EH (cell line): ENCODE measurements at places on chromosomes 3 and 15.
A peak's percentile ranks its signal among the peaks of the same experiment; 100 is the strongest.

DNA sequence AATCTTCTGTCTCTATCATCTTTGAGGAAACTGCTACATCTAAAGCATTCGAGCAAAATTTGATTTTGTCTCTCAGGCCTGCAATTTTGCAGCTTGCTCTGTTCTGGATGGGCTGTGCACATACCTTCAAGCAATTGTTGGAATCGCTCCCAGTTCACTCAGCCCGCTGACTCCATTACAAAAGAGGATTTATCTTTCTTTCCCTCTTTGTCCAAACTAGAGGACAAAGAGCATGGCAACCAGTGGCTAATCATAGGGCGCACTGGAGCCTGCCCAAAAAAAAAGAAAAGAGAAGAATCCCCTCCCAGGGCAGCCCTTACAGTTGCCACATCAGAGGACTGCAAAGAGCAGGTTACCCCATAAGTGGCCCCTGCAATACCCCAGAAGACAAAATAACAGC is 49.0 kb upstream of the DUT start:
- DNase-seq, result peak; percentile 1

DNA sequence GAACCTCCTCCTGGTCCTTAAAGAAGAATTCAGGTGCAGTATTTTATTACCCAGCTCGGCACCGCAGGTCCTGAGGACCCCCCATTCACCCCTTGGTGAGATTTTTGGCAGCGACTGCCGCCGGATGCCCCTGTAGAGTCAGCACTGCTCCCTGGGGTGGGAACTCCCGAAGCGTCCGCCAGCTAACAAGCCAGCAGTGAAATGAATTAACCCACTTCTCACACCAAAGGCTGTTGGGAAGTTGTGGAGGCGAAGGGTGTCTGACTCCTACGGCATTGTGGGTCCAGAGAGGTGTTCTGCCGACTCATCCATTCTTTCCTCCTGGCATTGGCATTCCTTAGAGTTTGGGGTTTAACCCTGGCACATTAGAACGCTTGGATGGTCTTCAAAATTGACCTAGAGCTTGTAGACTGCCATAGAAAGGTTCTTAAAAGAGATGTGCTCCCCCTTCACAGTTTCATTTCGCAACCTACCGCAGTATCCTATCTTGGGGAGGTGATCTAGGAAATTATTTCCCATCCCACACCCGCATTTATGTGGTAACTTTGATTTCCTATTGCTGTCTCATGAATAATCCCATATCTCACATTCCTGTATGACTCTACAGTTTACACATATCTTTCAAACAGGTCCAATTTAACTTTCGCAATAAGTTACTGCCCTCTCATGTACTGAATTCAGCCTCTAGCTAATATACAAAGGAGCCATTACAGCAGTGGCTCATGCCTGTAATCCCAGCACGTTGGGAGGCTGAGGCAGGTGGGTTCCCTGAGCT is 879 bp upstream of the EIF5A2 start:
- peak; percentile 90 for DNase-seq

DNA sequence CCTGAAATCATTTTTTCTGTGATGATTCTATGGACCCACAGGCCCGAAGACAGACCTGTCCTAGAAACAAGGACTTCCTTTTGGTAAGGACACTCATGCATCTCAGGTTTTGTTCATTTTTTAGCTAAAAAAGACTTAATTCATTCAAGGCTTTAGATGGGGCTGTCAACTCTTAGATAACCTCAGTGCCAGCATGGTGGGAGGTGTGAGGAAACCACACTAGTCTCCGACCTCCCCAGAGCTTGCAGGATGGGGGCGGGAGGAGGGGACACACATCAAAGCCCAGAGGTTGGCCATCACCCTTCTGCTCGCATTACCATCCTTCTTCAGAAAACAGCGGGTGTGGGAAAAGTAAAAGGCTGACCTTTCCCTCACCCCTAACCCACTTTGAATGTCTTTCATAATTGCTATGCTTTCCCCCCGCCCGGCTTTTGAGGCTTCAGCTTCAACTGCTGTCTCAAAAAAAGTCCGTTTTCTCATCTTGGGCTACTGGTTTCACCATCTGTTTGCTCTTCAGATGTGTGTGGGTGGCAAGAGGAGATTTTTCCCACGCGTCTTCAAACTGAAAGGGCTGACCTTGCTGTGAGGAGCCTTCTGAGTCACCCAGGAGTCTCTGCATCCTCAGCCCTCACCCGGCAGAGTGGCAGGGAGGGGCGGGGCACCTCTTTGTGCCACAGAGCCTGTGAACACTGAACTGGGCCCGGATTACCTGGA is 27.6 kb upstream of the CXCR6 start:
- peak; percentile 92 for DNase-seq

DNA sequence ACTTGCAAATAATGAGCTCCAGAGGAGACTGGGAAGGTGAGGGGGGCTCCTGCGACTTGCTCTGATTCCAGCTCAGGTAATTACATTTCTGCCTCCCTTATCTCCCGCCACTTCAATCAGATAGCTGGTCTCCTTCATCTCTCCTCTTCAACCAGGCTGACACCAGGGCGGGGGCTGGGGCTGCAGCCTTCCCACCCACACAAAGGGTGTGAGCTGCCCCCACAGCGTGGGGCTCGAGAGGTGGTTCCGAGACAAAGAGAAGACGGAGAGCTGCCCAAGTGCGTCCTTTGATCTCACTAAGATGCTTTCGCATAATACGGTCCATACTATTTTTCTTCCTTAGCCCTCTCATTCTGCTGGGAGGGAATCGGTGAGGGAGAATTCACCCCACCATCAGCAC is 139.7 kb downstream of the NSMCE3 start:
- no peak for DNase-seq

GRCh38 chr3:35448121-35448520 is 191.2 kb upstream of the ARPP21 start:
- no peak for DNase-seq

GRCh38 chr3:24201301-24201700 is 256.2 kb downstream of the NR1D2 start:
- no peak for DNase-seq

DNA sequence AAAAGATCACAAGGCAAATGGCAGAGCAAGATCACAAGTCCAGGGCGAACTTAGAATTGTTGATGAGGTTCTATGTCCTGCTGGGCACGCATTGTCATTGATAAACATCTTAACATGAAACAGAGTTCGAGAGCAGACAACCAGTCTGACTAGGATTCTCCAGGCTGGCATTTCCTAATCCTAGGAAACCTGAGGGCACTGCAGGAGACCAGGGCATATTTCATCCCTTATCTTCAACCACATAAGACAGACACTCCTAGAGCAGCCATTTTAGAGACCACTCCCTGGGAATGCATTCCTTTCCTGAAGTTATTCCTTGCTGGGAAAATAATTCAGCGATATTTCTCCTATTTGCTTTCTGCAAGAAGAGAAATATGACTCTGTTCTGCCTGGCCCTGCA is 1199.9 kb downstream of the SI start:
- DNase-seq, result no peak

GRCh38 chr15:76642671-76643070 is 262.5 kb downstream of the SCAPER start:
- DNase-seq, result no peak

- DNase-seq, result no peak
Observed at GRCh38 chr3:94362393-94362792, 299.5 kb downstream of the NSUN3 start.

- no peak for DNase-seq
Observed at GRCh38 chr15:69551391-69552056, 98.9 kb downstream of the RPLP1 start.

GRCh38 chr15:74725845-74726773 is 781 bp upstream of the CYP1A1 start:
- peak; percentile 32 for DNase-seq

DNA sequence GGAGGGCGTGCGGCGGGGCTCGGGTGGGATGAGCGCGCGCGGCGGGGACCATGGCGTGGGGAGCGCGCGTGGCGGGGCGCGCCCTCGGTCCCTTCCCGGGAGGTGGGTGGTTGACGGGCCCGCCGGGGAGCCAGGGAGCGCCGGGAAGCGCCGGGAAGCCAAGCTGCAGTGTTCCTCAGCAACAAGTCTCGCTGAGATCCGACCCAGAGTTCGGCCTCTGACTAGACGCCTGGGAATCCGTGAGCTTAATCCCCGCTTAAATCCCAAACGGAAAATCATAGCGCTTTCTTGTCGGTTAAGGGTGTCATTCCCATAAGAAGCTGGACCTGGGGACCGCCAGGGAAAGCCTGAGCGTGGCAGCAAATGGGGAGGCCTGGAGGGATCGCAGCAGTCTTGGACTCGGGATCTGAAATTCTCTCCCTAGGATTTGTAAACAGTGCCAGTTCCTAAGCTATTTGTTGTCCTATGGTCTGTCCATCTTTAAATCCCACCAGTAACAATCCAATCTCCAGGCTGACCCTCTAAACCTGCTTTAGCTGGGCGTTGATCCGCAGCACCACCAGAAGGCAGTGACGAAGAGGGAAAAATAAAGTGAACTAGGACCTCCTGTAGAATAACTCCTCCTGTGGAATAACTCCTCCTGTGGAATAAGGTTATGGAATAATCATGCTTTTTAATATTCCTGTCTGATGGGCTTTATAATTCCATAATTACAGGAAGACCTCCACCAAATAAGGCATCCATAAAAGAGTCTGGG is 570 bp upstream of the NEDD4 start:
- peak; percentile 73 for DNase-seq

DNA sequence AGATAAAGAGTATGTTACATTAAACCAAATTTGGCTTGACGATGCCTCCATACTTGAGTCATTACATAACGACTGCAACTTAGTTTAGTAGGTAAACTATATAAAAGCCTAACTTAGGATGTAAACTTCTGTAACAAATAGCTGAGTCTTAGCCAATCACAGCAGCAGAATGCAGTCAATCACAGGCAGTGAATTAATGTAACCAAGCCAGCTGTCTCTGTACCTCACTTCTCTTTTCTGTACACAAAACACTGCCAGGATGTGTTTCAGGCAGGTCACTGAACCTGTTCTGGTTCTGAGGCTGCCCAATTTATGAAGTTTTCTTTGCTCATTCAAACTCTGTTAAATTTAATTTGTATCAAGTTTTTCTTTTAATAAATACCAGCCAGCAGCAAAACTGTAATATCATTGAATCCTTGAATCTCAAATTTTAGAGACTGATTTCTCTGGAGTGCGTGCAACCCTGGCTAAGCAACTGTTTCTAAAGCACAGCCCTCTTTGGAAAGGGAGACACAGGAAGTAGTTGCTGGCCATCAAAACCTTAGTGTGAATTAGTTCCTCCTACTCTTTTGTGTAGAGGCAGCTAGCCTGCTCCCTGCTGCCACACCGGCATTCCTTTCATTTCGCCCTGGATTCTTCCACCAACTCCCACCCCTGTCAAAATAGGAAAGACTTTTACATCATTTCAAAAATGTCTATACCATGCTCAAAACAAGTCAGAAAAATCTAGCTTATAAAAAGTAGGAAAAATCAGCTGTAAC is 15.2 kb downstream of the RFTN1 start:
- peak; percentile 15 for DNase-seq

DNA sequence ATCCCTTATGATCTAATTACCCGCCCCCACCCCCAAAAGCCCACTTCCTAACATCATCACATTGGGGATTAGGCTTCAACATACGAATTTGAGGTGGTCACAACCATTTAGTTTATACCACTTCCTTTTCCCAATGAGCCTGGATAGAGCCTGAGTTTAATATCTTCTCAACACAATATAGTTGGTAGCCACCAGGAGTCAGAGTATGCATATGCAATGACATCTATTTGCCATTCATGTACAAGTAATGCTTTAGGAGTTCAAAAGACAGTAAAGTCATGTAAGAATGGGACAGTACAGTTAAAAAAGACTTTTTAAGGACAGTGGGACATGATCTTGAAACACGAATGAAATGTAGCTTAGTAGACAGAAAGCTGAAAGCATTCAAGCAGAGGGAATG is 172.4 kb downstream of the DCLK3 start:
- DNase-seq, result peak; percentile 58

GRCh38 chr3:152040319-152040718 is 166.9 kb downstream of the SUCNR1 start:
- no peak for DNase-seq

DNA sequence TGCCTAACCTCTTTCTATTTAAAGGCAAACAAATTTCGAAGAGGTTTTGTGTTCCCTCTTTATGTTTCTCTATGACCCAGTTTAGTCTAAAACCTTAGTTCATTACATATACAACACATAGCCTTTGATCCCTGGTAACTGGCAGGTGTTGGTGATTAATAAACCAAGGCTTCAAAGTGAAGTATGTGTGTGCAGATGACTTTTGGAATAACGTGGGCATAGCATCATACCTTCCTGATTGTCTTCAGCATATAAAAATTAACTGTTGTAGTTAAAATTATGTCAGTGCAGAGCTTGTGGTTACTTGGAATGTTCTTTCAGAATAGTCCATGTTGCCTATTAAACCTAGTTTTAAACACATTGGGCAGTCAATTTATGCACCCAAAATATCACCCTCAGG is 608.3 kb downstream of the ROBO2 start:
- no peak for DNase-seq
